ENCODE measurements at places on chromosomes 6 and 20.
A peak's percentile ranks its signal among the peaks of the same experiment; 100 is the strongest.

DNA sequence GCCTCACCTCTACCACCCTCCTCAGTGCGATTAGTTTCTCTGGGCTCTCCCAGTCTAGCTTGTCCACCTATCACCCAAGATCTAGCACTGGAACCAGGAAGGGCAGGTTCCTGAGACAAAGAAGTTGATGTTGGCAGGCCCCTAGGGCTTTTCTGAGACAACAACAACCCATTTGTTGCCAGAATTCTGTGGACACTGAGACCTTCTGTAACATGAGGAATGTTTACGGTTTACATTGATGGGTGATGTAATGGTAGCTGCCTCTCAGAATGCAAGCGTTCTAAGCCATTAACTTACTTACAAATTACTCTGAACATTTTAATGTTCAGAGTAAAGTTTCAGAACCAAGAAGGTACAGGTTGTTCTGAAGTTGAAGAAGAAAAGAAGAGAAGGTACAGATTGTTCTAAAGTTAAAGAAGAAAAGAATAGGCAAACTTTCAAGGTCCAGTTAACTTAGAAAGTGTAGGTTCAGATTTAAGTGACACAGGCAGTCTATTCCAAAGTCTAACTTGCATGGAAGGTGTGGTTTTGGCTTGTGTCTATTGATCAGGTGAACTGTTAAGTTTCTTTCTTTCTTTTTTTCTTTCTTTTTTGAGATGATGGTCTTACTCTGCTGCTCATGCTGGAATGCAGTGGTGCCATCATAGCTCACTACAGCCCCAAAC lies 3.7 kb upstream of the MED23 start:
- no peak for DNase-seq

- no peak for DNase-seq
These were observed 533.8 kb upstream of the ID4 start for GRCh38 chr6:19303383-19303782.

GRCh38 chr20:43238833-43239232 lies 49.1 kb upstream of the PTPRT start:
- DNase-seq: no peak

GRCh38 chr6:32151863-32152768 lies at the start of gene PRRT1:
Gene PRRT1, minus strand, starts transcription at chr6:32151939. Its CDS starts 112 bp downstream, at chr6:32151827.
- DNase-seq: no peak

GRCh38 chr6:106279179-106279578 lies 46.4 kb downstream of the ATG5 start:
- no peak for DNase-seq

DNA sequence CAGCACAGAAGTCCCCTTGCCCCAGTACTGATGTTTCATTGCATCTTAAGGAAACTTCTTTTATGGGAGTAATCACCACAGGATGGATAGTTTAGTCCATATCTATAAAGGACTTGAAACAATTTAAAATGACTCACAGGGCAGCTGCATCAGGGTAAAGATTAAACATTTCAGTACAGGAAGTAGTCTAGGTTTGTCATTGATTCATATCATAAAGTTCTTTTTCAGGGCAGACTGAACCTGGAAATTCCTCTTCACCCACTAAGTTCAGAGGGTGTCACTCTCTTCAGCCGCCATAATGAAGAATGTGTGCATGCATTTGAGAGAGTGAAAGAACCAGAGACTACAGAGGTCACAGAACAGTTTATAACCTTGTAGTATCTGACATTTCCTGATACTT lies 296.3 kb upstream of the JAG1 start:
- no peak for DNase-seq

- no peak for DNase-seq
These were observed 43.8 kb downstream of the CEP57L1 start for GRCh38 chr6:109139109-109139508.

- DNase-seq: no peak
These were observed 125.3 kb upstream of the SLC2A12 start for GRCh38 chr6:134177753-134178160.

GRCh38 chr6:137495703-137496336 lies 1.6 kb upstream of the OLIG3 start:
- no peak for DNase-seq

DNA sequence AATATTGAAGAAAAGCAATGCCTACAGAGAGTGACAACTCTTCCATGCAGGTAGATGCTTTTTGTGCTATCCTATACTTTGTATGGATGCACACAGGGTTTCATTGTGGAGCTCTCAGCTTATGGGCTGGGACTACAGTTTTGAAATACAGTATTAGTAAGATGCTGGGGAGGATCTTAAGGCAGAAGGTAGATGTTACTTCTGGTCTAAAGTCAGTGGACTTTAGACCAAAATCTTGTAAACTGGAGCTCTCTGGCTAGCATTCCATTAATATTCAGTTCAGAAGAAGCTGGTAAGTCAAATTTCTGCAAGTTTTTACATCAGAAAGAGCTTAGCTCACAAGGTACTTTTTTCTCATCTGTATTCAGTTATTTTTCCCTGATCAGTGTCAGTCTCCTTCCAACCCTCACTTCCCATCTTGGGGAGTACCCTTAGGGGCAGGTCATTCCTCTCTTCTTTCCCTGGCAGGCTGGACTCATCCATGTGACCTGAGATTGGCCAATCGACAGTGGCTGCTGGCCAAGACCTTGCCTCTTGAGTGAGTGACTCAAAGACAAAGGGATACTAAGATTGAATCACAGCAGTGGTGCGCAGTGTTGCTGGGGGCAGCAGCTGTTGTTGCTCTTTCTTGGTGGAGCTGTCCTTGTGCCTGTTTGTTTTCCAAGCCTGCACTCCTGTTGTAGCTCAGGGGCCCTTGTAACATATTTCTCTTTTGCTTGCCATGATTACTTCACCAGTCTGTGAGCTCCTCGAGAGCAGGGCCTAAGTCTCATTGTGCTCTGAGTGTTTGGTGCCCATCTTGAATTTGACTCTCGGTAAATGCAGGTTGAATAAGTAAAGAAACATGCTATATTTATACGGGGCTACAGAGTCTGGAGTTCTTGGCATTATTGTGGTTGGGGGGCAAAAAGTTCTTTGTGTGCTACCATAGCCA lies 2.8 kb upstream of the PHF20 start:
- DNase-seq: peak; percentile 40

DNA sequence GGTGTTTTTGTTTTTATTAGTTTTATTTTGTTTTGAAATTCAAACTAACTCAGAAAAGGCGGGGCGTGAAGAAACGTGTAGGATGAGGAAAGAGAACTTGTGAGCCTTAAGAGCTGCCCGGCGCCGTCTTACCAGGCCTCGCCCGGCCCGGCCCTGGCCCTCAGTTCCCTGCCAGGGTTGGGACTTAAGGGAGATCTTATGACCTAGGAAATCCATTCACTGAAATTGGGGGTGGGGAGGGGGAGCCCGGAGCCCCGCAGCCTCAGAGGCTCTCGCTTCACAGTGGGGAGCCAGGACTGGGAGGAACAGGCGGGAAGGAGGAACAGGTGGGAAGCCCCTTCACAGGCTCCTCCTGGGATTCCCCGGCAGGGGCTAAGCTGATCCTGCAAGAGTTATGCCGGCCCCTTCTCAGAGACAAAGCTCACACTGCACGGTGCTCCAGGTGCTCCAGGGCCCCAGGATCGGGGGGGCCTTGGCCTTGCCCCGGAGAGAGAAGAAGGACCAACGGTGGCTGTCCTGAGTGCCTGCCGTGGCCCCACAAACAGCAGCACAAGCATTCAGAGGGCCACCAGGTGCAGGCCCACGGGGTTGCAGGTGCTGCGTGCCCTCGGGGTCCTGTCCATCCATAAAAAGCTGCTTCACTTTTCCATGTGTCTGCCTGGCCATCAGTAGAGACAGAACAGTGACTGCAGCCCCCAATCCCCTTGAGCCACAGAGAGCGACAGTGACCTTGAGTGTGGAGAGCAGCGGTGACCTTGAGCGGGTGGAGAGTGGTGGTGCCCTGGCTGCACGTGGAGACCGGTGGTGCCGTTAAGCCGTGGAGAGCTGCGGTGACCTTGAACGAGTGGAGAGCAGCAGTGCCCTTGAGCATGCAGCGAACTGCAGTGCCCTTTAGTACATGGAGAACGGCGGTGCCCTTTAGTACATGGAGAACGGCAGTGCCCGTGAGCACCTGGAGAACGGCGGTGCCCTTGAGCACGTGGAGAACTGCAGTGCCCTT lies 152.7 kb downstream of the DLL1 start:
- no peak for DNase-seq

GRCh38 chr6:137087902-137088301 lies 43.1 kb upstream of the IL20RA start:
- DNase-seq: no peak

- no peak for DNase-seq
These were observed 183.6 kb downstream of the COL9A1 start for GRCh38 chr6:70119218-70119835.

- DNase-seq: no peak
These were observed 24.4 kb downstream of the UQCC1 start for GRCh38 chr20:35387334-35387733.

- DNase-seq: no peak
These were observed 38.9 kb downstream of the ORC3 start for GRCh38 chr6:87628881-87629280.

DNA sequence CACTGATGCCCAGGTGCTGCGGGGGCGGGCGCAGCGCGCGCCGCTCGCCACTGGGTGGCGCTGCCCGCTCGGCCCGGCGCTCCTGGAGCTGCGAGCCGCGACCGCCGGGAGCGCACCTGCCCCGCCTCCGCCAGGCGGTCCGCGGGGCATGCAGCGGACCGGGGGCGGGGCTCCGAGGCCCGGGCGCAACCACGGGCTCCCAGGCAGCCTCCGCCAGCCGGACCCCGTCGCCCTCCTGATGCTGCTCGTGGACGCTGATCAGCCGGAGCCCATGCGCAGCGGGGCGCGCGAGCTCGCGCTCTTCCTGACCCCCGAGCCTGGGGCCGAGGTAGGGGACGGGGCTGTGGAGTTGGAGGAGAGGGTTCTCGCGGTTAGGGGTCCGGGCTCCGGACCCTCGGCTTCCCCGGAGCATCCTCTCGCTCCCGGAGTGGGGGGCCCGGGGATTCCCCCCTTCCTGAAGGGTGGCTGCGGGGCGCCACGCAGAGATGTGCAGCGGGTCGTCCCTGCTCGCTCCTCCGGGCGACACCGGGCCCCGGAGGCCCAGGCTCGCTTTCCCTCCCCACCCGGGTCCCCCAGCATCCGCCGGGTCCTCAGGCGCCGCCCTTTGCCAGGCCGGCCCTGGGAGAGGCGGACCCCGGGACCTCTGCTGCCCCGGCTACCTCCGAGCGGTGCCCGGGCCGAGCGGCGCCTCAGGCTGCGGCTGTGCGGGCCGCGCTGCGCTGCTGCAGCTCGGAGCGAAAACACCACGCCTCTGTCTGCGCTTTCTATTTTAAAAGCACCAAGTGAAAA lies at the start of gene BCAS4:
BCAS4 (plus strand) TSS at position 216 of the 789 bp plus-strand sequence; CDS start at position 239, 23 bp downstream.
- peak; percentile 68 for DNase-seq

DNA sequence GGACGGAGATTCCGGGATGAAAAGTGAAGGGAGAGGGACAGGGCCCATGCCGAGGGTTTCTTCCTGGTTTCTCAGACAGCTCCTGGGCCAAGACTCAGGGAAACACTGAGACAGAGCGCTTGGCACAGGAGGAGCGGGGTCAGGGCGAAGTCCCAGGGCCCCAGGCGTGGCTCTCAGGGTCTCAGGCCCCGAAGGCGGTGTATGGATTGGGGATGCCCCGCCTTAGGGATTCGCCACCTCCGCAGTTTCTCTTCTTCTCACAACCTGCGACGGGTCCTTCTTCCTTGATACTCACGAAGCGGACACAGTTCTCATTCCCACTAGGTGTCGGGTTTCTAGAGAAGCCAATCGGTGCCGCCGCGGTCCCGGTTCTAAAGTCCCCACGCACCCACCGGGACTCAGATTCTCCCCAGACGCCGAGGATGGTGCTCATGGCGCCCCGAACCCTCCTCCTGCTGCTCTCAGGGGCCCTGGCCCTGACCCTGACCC lies 55.0 kb upstream of the HLA-A start:
- no peak for DNase-seq

- DNase-seq: no peak
These were observed 90.4 kb downstream of the KIF6 start for GRCh38 chr6:39634646-39635341.

DNA sequence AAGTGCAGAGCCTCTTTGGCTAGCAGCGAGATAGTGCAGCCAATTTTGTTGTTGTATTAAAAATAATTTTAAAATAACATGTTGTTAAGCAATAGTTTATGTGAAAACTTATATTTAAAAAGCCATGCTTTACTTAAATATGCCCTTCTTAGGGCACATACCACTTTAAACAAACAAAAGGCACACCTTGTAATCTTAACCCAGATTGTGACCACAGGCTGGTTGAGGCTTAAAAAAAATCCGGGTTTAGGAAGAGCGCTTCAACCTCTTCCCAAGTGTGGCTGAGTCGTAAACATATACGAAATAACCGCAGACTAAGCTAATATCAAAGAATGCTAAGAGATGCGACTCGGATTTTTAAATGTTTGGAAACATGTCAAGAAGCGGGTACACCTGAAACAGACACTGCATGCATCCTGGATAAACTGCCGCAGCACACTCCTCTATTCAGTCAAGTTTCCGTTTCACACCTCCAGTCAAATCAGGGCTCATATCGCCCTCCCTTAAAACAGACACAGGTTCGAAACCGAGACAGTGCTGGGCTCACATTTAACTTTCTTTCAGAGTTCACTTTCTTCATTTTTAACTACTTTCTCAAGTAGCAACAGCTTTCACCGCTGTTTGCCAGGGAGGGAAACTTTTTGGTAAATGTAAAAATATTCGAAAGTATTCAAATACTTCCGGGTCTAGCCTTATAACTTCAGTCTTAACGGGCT lies 1.5 kb downstream of the DEK start:
- peak; percentile 27 for DNase-seq

GRCh38 chr6:33288921-33289783 lies at the start of the genes PFDN6 and WDR46:
Gene PFDN6, plus strand, starts transcription at chr6:33289601. Its CDS starts 256 bp downstream, at chr6:33289857.
Gene WDR46, minus strand, starts transcription at chr6:33289239. Its CDS starts 69 bp downstream, at chr6:33289170.
- DNase-seq: peak; percentile 93

- no peak for DNase-seq
These were observed 101.1 kb upstream of the LRFN2 start for GRCh38 chr6:40688214-40688761.

- DNase-seq: no peak
These were observed 64.2 kb downstream of the EDN3 start for GRCh38 chr20:59364611-59365010.

DNA sequence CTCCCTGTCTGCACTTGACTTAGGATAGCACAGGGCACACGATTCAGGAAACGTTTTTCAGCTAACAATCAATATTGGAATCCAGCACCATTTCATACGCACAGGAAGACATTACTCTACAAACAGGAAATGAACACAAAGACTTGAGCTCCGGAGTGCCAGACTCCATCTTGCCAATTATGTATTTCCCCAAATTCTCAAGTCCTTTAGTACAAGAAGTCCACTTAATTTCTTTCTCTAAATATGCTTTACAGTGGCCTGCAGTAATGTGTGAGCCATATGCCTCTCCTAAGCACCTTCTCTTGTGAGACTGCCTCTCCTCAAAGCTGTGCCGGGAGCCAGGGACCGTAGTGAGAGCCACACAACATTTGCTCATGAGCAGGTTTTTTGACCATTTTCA lies 168.2 kb downstream of the THBS2 start:
- DNase-seq: no peak

GRCh38 chr20:48409055-48409615 lies 418.7 kb downstream of the PREX1 start:
- DNase-seq: no peak

- no peak for DNase-seq
These were observed at the start of gene MYT1 for GRCh38 chr20:64164123-64164836. Gene MYT1, plus strand, starts transcription at chr20:64164452. Its CDS starts 34,410 bp downstream, at chr20:64198862.

- DNase-seq: no peak
These were observed 75.5 kb upstream of the CCDC167 start for GRCh38 chr6:37575221-37575620.

Data from left renal cortex interstitium (tissue), 4 donors.